ENCODE measurements at places on chromosomes 4 and X.

DNA sequence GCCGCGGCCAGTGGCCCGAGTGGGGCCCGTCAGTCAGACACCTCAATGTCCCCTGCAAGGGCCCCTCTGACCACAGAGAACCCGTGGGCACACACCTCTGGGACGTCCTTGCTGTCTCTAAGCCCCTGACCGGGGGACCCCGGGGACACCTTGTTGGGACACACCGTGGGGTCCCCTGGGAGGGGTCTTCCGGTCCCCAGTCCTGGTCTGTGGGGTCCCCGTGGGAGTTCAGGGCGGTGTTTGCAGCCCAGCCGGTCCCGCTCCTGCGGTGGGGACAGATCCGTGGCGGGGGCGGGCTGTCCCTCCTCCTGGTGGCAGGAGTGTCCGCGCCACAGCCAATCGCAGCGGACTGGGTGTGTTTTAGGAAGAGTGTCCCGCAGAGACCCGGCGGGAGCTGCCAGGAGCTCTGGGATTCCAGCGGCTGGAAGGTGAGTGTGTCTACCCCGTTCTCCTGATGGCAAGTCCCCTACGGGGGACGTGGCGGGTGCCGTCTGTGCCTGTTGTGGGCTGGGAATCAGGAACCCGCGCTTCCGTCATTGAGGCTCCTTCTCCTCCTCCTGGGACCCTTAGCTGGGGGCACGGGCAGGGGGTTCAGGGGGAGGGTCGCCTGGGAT is 5.1 kb upstream of the PLCXD1 start:
- no peak for DNase-seq

DNA sequence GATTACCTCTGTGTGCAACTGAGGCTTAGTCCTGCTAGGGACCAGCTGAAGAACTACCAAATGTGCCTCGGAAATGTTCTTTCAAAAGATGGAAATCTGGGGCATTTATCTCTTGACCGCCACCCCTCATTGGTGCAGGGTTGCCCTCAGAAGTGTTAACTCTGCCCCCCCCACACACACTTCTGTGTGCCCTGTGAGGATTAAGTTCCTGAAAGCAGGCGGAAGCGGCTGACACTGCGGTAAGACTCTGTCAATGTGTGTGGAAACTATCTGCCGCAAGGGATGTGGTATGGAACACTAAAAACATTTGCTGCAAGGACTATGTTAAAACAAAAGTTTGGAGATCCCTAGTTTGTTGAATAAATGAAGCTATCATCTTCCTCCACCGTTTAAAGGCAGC is 106.9 kb upstream of the NDP start:
- no peak for DNase-seq

DNA sequence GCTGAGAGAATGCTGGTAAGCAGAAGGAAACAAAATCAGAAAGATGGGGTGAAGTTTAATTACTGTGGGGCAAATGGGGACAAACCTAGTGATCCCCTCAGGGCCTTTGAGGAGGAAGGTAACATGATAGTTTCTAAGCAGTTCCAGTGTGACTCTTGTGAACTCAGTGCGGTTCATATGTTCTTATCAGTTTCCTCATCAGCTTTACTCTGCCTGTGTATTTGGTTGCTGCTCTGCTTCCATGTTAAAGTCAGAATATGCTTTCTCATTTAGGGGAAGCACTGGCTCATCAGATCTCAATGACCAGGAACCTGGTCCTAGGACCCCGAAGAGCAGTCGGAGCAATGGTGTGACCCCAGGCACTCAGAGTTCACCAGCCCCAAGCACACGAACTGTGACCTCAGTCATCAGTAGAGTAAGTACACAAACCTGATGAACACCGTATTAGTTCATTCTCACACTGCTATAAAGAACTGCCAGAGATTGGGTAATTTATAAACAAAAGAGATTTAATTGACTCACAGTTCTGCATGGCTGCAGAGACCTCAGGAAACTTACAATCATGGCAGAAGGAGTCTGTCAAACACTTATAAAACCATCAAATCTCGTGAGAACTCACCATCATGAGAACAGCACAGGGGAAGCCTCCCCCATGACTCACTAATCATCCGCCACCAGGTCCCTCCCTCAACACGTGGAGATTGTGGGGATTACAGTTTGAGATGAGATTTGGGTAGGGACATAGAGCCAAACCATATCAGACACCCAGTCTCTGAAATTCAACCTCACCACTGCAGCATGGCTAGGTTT is 83.0 kb downstream of the SYTL5 start:
- no peak for DNase-seq

GRCh38 chr4:120096508-120097297 is 30.1 kb upstream of the MAD2L1 start:
- no peak for DNase-seq

DNA sequence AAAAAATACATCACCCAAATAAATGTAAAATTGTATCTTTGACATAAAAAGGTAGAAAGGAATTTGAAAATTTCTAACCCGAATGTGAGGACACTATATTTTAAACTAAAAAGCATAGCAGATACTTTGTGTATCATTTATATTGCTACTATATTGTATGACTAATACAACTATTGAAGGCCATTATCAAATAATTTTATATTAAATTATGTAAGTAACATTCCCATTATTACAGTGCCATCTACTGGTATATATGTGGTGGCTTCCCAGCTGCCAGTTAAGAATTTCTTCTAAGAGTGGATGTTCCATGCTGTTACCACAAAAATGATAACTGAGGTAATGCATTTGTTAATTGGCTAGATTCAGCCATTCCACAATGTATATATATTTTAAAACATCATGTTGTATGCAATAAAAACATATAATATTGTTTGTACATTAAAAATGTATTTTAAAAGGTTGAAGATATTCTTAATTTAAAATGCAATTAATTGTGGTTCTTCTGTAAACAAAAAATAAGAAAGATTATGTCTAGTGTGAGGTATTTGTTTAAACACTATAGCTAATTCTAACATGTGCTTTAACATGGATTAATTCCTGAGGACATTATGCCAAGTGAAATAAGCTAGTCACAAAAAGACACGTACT is 65.3 kb downstream of the EGF start:
- no peak for DNase-seq

DNA sequence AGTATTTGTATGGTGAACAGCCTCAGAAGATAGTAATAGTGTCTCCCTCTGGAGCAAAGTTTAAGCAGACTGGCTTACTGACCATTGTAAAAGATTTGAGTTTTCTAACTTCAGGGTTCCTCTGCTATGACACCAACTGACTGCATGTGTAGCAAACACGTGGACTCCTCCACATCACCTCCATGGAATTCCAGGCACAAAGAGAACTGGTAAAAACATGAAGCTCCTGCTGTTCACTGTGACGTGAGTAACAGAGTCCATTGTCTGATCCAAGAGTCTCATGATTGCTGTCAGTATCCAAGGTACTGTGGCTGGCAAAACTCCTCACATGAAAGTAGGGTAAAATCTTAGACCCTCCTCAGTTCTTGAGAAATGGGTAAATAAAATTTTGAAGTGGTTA is 107.6 kb upstream of the FAM9B start:
- no peak for DNase-seq

GRCh38 chr4:53150631-53151488 is 215.0 kb downstream of the SCFD2 start:
- no peak for DNase-seq

DNA sequence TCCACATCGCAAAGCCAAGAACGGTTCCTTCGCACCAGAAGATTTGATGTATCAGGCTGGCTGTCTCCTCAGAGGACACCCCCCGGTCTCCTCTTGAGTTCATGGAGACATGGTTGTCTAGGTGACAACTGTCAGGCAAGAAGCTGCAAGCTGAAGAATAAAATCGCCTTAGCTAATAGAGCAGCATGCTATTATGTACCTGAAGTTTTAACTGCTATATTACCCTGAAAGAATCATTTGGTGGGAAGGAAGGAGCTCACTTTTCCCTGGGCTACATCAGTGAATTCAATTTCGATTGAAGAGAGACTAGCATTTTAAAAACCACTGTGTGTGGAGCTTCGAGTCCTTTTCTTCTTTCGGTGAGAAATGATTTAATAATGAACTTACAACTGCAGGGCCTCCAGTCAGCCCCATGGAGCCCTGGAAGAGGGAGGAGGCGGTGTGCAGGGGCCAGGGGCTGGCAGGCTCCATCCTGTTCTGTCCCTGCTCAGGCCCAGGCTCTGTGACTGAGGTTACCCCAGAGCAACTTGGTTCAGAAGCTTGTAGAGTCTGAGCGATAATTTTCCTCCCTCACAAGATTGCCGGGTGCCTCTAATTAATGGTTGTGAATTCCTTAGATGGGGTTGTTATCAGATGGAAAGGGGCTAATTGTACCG is 191.3 kb downstream of the MID1IP1 start:
- DNase-seq, result no peak

DNA sequence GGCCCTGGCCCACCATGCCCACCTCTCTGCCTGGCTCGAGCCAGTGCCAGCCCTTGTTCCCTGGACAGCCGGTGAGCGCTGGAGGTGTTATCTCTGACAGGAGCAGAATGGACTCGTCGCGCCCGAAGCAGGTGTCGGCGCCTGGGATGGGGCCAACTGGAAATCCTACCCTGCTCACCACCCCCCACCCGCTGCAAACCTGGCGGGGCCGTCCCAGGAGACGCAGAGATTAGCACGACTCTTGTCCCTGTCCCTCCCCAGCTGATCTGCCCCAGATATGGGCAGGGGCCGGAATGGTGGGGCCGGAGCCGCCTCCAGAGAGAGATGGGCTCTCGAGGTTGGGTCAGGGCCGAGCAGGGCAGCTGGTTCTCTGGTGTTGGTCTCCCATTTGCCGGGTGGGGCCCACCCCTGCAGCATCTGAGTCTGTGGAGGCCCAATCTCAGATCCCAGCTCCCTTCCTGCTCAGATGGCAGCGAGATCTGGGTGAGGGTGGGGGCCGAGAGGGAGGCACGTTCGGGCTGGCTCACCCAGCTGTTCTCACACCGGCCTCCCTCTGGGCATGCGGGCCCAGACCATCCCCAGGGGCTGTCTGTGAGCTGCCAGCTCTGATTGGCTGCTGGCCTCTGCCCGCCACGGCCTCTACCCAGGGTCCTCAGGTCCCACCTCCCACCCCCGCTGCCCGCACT is 20.1 kb upstream of the FGFR3 start:
- DNase-seq, result no peak

DNA sequence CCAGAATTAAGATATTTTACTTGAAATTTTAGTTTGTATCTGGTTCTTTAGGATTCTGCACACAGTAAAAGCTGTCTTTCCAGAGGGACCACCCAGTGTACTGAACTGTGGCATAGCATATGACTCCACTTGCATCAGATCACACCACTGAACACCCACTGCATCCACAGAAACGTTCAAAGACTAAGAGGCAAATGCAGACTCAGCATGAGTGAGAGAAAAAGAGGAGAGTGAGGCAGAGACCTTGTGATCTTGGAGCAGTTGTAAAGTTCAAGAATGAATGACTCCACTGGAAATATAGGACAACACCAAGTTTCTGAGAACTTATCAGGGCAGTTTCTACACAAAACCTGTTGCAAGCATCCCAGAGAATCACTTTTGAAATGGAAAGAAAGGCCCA is 20.8 kb downstream of the PRDM5 start:
- no peak for DNase-seq

DNA sequence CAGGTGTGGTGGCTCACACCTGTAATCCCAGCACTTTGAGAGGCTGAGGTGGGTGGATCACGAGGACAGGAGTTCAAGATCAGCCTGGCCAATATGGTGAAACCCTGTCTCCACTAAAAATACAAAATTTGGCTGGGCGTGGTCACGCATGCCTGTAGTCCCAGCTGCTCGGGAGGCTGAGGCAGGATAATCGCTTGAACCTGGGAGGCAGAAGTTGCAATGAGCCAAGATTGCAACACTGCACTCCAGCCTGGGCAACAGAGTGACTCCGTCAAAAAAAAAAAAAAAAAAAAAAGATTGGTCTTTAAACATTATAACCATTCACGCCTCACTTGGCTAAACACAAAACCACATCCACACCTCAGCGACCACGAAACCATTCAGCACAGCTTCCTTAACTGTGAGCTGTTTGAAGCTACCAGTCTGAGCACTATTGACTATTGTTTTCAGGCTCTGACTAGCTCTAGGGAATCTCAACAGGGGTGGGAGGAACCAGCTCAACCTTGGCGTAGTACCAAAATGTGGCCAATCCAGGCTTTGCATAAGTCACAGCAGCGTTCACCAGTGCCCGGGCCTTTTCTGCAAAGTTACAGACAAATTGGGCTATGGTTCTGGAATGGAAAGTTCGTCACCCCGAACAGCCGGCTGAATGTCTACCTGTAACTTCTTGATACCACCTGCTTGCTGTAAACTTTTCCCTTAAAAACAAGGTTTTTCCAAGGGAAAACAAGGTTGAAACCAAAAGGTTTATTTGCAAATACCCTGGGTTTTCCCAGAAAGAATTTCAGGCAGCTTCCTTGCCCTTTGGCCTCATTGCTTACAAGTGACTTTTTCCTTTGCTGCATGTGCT is 73.6 kb upstream of the DHX15 start:
- no peak for DNase-seq

DNA sequence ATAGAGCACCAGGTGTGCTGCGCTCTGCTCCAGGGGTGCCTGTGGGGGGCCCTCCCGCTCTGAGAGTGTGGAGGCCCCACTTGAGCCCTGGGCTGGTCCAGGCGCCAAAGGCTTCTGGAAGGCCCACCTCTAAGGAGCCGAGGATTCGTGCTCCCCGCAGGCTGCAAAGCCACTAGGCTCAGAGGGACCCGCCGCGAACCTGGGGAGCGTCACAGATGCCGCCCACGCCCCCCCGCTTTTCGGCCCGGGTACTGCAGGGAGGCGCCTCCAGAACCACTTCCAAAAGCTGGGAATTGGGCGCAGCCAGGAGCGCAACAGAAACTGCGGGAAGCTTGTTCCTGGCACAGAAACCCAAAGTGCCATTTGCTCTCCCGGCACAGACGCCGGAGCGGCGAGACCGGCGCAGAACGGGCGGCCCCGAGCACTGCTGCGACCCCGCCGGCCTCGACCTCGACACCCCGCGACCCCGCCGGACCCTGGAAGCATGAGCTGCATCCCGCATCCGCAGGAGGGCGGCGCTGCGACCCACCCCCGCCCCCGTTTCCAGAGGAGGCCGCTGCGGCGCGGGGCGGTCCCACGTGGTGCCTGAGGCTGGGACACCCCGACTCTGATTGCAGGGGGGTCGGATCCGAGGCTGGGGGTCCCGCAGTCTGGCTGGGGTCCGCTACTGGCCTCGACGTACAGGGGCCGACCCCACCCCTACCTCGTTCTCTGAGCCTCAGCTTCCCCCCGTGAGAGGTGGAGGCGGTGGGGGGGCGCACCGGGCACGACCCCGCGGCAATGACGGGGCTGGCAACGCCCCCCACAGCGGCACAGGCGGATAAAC is 30.8 kb downstream of the CPLX1 start:
- DNase-seq, result no peak

- DNase-seq, result no peak
Observed at GRCh38 chr4:168844353-168845049, 165.6 kb downstream of the CBR4 start.

GRCh38 chr4:45530498-45530897 is 593.4 kb downstream of the GABRG1 start:
- DNase-seq, result no peak
